Kidney capillary endothelial cell (primary cell): ENCODE measurements at places on chromosomes 5 and 9.

GRCh38 chr5:139635606-139636206 lies 12.4 kb upstream of the CXXC5 start:
- DNase-seq: peak; percentile 83

DNA sequence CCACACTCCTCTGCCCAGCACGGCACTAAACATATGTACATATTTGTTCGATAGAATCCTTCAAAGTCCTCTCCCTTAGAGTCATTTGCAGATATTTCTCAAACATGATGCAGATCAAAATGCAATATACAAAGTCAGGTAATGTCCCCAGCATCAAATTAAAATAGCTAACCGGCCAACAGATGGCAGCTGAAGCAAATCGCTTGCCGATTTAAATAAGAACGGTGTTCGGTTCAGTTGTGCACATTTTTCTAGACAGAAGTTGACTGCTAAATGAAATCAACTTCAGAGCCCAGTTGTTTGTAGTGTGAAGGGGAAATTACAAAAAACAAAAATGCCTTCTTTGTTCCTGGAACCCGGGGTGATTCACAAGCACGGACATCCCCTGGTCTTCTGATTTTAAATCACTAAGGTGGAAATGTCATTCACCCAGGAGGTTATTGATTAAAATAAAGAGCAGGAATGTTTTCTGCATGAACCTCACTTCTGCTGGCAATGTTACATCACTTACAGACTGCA lies 219.2 kb downstream of the EBF1 start:
- DNase-seq: no peak

GRCh38 chr5:74243634-74244033 lies 396.9 kb downstream of the ENC1 start:
- no peak for DNase-seq

DNA sequence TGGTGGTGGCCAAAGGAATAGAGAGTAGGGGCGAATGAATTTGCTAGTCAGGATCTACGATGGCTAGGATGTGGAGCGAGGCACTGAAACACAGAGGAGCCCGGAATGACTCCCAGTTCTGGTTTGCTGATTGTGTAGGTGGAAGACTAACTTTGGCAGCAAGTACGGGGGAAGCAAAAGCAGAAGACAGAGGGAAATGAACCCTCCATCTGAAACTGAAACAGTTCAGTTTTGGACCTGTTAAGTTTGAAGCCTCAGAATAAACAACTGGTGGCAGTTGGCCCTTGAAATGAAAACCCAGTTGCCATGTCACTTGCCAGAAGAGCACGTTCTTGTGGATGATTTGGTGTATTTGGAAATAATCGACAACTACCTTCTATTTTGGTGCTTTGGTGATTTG lies 15.4 kb upstream of the SMIM15 start:
- no peak for DNase-seq

DNA sequence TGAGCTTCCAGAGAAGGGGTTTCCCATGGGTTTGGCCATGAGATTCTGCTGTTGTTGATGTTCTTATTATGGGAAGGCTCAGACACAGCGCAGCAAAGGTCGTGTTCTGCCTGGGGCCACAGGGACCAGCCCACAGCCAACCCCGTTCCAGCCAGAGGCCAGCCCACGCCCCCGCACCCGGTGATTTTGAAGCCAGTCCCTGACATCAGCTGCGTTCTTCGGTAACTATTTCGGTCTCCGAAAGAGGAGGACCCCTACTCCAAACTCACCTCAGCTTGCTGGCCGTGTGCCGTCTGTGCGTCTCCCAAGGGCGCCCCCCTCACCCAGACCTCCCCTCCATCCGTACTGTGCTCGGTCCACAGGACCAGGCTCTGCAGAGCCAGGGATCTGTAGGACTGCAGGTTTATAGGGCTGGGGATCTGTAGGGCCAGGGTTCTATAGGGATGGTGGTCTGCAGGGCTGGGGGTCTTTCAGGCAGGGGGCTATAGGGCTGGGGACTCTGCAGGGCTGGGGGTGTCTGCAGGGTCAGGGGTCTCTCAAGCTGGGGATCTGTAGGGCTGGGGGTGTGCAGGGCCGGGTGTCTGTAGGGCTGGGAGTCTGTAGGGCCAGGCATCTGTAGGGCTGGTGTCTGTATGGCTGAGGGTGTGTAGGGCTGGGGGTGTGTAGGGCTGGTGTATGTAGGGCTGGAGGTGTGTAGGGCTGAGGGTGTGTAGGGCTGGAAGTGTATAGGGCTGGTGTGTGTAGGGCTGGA lies 11.8 kb downstream of the COL5A1 start:
- no peak for DNase-seq

GRCh38 chr5:43193181-43193893 lies 1.3 kb downstream of the NIM1K start:
- DNase-seq: peak; percentile 50

DNA sequence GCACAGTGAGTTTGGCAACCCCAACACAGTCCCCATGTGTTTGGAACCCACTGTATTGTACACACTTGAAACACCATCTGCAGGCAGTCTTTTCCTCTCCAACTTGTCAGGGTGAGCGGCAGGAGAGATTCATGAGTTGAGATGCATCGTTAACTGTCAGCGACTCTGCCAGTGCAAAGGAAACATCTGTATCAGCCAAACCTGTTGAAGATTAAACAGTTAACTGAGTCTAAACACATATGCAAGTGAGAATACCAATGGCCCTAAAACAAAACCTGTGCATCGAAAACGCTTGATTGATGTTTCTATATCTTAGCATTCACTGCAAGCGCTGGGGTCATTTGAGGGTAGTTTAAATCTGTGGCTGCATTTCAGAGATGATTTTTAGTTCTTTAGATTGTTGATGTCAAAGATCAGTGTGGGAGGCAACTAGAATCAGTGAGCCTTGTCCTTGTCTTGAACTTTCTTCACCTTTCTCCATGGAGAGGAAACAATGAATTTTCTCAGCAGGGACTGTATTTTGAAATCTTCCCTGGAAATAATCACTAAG lies 41.3 kb upstream of the PAM start:
- no peak for DNase-seq

- DNase-seq: peak; percentile 19
Observed at GRCh38 chr5:119355685-119356611, at the start of gene TNFAIP8. Gene TNFAIP8, plus strand, starts transcription at chr5:119356019. Its CDS starts 72 bp downstream, at chr5:119356091.

DNA sequence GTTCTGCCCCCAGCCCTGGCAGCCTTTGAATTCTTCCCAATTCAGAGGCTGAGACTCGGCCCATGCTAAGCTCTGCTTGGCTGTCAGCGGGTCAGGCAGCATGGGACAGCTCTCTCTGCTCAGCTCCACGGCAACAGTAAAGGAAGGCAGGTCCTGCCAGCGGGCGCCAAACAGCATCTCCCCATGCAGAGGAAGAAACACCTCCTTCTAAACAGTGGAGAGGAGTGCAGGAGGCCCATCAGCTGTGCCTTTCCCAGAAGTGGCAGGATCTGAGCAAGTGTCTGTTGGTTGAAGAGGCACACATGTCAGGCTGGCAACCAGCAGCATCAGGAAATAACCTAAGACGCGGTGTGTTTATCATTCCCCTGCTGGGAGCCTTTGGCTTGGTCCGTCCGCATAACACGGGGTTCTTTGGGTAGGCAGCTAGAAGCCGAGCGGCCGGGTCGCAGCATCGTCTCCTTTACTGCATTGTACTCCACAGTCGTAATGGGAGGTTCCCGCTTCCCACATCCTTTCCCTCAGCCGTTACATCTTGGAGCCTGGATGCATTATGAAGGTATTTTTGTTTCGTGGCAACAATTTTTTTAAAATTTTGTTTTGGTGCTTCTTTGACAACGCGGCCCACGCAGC lies 42.7 kb upstream of the NCS1 start:
- DNase-seq: no peak

- no peak for DNase-seq
Observed at GRCh38 chr9:133836001-133836758, 98.0 kb upstream of the SARDH start.

- DNase-seq: peak; percentile 80
Observed at GRCh38 chr9:130860458-130861316, 25.6 kb downstream of the ABL1 start.

- no peak for DNase-seq
Observed at GRCh38 chr9:129962451-129962864, 80.5 kb downstream of the FNBP1 start.

GRCh38 chr5:103910786-103911185 lies 348.2 kb upstream of the NUDT12 start:
- DNase-seq: no peak

- no peak for DNase-seq
Observed at GRCh38 chr5:133428072-133428660, 184.2 kb downstream of the FSTL4 start.

DNA sequence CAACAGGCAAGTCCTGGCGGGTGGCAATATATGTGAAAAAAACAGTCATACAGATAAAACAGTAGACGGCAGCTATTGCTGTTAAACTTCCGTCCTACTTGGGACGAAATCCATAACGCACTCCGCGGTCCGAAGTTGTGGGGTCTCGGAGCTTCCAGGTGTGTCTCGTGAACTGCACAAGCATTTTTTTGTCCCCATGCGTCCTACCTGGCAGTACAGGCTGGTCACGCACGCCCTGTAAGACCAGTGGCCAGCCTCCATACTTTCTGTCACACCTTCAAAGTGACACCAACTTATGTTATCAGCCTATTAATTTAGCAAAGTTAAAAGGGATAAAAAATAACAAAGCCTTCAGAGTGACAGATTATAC lies 51.3 kb downstream of the TGFBI start:
- DNase-seq: no peak

- DNase-seq: no peak
Observed at GRCh38 chr5:112929336-112930081, 7.5 kb upstream of the REEP5 start.

DNA sequence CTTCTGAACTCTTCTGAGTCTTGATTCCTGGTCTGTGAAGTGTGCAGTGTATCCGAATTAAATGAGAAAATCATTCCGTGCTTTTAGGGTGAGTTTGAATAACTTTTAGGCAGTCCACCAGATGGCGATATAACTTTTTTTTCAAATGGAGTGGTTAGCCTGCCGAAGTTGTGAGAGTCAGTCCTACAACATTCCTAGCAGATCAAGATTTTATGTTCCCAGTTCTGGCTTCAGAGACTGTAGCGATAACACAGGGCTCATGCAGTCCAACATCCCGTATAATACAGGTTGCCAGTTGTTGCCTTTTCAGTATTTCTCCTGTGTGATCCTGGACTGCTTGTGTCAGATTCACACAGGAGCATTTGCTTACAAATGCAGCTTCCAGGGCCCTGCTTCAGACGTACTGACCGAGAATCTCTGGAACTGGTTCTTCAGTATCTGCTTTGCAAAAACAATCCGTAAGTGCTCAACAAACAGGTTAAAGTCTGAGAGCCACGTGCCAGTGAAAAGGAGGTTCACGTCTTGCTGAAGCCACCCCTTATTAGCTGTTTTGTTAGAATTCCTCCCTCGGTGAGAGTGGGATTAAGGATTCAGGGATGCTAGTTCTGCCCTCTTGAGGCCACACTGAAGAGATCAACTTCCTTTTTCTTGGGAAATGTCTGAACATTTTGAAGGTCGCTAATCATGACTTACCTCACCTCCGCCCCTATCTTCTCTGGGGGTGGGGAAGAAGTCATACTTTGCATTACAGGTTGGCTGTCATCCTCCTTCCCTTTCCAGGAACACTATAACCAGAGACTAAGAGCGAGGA lies 22.8 kb downstream of the SMIM3 start:
- DNase-seq: peak; percentile 50

- peak; percentile 26 for DNase-seq
Observed at GRCh38 chr5:176365351-176366231, at the start of gene ARL10. Gene ARL10, plus strand, starts transcription at chr5:176365487. Its CDS starts 77 bp downstream, at chr5:176365564.

DNA sequence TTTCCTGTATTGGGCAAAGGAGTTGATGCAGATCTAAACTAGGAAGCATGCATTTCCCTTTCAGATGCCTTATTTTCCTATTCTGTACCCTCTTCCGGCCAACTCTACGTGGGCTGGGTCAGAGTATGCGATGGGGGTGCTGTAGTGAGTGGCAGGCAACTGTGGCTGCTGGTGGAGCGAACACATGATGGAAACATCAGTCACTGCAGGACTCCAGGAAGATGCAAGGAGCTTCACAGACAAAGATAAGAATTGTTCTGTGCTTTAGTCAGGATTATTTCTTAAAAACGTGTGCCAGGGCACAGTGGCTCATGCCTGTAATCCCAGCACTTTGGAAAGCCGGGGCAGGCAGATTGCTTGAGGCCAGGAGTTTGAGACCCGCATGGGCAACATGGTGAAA lies 75.1 kb downstream of the PSAT1 start:
- no peak for DNase-seq

DNA sequence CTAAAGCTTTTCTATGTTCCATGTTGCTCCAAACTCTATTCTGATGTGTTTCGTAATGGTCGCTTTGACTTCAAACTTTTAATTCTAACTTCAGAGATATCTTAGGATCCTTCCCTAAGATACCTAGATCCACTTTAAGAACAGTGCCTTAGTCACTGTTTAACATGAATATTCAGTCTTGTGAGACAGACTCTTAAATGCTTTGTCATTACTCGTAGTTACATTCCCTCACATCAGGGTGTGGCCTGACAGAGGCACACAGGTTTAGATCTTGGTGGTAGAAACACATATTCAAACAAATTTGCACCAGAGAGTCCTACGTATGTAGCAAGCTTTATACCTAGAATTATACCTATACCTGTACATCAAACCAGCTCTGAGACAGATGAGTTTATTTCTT lies 687.0 kb upstream of the C9orf72 start:
- no peak for DNase-seq

DNA sequence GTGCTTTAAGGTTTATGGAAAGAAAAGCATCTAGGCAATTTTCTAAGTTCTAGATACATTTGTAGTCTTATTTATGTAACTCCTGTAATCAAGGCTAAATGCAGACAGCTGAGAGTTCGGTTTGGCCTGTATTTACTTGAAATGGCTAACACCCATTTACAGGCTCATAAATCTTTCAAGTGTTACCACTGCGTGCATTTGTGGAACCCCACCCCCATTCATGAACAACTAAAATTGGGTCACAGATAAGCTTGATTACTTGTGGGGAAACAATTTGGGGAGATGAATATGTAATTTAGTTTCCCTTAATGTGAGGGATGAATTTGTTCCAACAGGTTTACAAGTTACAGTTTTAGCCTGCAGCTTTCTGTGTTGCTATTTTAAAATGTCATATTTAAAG lies 360.6 kb downstream of the ARRDC3 start:
- no peak for DNase-seq

GRCh38 chr9:106622164-106622487 lies 240.8 kb upstream of the ZNF462 start:
- no peak for DNase-seq

- DNase-seq: peak; percentile 30
Observed at GRCh38 chr9:116713271-116713670, 26.2 kb downstream of the TRIM32 start.

DNA sequence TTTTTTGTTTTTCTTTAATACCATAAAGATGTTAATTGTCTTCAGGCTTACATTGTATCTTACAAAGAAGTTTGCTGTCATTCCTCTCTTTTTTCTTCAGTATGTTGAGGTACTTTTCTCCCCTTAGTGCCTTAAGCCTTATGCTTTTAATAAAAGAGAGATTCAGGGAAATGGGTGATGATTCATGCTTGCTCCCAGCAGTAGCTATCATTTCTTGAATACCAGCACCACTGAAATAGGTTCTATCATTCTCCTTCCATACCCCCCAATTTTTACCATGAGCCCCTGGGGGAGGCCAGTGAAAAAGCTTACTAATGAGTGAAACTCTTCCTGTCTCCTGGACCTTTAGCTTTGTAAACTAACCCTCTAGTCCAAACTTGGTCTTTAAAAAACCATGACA lies 165.0 kb downstream of the FBXL7 start:
- DNase-seq: no peak

GRCh38 chr5:139046551-139046950 lies 151.6 kb downstream of the SIL1 start:
- DNase-seq: no peak
